ENCODE measurements at places on chromosomes 6 and 20.

DNA sequence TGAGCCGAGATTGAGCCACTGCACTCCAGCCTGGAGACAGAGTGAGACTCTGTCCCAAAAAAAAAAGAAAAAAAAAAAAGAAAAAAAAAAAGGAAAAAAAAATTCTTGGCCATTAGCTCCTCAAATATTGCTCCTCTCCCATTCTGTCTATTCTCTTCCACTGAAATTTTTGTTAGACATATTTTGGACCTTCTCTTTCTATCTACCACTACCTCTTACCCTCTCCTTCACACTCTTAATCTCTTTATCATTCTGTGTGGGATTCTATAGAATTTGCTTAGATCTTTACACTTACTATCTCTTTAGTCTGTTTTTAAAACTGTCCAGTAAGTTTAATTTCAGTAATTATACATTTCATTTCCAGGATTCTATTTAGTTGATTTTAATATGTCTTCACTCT, 85.0 kb downstream of the IRAK1BP1 start:
- no peak for DNase-seq

DNA sequence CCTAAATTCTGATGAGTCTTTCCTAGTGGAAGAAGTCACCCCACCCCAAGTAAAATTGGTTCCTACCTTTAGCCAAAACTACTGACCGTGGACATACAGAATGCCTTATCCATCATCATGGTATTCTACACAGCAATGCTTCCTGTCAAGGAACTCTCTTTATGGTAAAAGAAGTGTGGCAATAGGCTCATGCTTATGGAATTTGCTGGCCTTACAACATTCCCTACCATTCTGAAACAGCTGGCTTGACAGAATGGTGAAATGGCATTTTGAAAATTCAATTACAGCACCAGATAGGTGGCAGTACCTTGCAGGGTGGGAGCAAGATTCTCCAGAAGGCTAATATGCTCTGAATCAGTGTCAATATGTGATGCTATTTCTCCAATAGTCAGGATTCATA, 41.8 kb upstream of the BACH2 start:
- no peak for DNase-seq

GRCh38 chr20:24797745-24798655, 151.1 kb upstream of the CST7 start:
- no peak for DNase-seq

GRCh38 chr6:154593122-154593521, 82.6 kb upstream of the CNKSR3 start:
- DNase-seq: no peak

GRCh38 chr6:22381845-22382544, 85.2 kb upstream of the PRL start:
- no peak for DNase-seq

DNA sequence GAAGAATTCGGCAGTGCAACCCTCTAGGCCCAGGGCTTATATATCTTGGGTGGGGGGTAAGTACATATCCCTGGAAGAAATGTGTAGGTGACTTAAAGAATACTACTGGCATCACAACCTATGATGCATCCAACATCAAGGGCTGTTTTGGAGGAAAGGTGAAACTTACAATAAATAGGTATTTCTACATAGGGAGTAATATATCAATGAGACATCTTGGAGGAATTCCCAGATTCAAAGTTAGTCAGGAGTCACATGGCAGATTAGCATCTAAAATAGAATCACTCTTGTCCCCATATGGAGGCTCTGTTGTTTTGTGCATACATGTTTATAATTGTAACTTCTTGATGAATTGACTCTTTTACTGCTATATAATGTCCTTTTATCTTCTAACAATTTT, 375.5 kb downstream of the PAX1 start:
- DNase-seq: no peak

DNA sequence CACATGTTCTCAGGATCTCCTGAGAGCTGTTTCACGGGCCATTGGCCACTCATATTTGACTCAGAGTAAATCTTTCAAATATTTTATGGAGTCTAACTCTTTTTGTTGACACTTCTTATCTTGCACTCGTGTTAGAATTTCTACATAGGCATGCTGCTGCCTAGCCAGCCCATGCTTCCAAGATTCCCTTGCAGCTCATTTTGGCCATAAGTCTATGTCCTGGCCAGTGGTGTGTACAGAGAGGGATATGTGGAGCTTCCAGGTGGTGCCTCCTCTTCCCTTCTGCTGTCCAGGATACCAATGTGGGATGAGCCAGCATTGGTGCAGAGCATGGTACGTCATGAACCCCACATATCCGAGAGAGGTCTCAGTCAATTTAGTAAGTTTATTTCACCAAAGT, 522.6 kb downstream of the QKI start:
- no peak for DNase-seq

- DNase-seq: peak; percentile 13
These were observed 101.0 kb upstream of the MTHFD1L start for GRCh38 chr6:150764334-150765066.

GRCh38 chr6:81304466-81304865, 448.0 kb downstream of the TENT5A start:
- no peak for DNase-seq

GRCh38 chr6:149049230-149049629, 268.3 kb upstream of the TAB2 start:
- no peak for DNase-seq

GRCh38 chr20:13681248-13682125, 42.8 kb upstream of the TASP1 start:
- no peak for DNase-seq

- no peak for DNase-seq
These were observed 1.6 kb upstream of the ATP5F1E start for GRCh38 chr20:59033616-59034165.

DNA sequence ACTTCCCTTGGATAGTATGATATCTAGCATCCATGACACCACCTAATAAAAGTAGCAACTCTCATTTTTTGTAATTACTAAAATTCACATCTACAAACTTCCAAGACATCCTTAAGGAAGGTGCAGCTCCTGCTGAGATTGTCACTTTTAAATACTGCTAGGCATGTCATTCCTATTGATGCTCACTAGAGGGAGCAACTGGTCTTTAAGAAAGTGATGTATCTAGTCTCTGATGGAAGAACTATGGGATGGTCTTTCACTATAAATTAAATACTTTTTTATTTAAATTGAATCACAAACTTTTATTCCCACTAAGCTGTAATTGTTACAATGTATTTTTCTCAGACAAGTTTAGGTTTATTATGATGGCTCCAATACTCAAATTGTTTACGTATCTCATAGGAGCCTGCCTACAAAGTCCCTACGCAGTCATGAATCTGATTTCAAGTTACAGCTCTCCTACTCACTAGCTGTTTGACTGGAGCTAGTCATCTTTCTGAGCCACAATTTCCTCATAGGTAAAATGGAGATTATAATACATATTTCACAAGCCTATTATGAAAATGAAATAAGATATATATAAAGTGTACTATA, 8.1 kb upstream of the TSPYL1 start:
- peak; percentile 61 for DNase-seq

GRCh38 chr20:45404438-45404837, 3.7 kb upstream of the DBNDD2 start:
- no peak for DNase-seq

GRCh38 chr6:11230158-11231107, 2.0 kb downstream of the NEDD9 start:
- DNase-seq: no peak
